SK-N-DZ (cell line): ENCODE measurements at places on chromosomes 3 and 15.

DNA sequence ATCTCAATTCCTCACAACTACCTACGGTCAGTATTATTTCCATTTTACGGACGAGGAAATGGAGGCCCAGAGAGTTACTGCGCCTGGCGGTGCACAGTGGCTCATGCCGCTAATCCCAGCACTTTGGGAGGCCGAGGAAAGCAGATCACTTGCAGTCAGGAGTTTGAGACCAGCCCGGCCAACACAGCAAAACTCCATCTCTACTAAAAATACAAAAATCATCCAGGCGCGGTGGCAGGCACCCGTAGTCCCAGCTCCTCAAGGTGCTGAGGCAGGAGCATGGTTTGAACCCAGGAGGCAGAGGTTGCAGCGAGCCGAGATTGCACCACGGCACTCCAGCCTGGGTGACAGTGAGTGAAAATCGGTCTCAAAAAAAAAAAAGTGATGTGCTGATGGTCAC, 187.3 kb downstream of the XXYLT1 start:
- DNase-seq: no peak

- DNase-seq: no peak
Measured at GRCh38 chr3:73072634-73073033, 11.2 kb downstream of the EBLN2 start.

- no peak for DNase-seq
Measured at GRCh38 chr3:27194861-27195483, 174.2 kb downstream of the NEK10 start.

GRCh38 chr15:73568564-73569280, 64.5 kb downstream of the NPTN start:
- DNase-seq: no peak

- DNase-seq: no peak
Measured at GRCh38 chr3:157475921-157476414, 27.2 kb downstream of the VEPH1 start.

DNA sequence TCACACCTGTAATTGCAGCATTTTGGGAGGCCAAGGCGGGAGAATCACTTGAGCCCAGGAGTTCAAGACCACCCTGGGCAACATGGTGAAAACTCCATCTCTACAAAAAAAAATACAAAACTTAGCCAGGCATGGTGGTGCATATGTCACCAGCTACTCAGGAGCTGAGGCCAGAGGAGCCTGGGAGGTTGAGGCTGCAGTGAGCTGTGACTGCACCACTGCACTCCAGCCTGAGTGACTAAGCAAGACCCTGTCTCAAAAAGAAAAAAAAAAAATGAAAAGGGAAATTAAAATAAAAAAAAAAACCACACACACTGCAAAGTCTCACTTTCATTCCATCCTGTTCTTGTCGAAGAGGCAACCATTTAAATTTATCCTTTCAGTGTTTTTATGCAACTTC, 100.8 kb upstream of the PIAS1 start:
- no peak for DNase-seq

DNA sequence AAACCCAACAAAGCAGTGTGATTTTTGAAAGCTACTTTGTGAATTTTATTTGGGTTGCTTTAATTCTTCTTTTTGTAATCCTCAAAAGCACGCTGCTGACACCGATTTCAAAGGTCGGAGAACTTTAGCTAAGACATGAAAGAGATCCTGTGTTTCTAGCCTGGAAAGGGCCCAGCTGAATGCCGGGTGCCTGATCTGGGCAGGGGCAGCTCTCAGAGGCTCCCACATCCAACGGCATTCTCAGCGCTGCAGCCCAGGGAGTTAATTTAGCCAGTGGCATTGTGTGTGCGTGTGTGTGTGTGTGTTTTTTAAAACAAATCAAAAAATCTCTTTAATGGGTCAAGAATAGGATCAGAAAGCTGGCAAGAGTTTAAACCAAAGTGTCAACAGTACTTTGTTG, 6.6 kb downstream of the RBP1 start:
- no peak for DNase-seq

DNA sequence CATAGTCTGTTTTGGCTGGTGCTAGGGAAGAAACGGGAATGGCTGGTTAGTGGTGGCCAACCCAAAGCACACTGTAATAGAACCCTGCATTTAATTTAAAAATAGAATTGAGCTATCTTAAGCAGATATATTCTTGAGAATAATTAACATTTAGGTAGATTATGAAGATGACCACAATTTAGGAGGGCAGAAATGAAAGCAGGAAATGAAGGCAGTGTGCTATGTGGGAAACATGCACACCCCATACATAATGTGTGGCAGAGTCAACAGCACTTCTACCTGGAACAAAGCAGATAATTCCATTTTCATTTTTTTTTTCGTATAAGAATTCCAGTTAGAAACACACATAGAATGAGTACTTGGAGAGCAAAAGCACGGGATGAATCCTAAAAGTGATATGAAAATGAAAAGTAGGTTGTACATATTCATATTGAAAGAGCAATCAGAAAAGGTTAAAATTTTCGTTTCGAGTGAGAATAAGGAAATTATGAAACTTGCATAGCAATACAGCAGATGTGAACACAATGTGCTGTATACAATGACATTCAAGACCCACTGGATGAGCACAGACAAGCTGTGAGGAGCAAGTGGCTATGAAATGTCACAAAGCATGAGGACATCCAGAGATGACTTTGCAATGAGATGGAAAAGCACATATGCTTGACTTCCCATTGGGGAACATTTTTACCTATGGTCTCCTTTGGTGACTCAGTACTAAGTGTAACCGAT, 102.6 kb downstream of the TFG start:
- no peak for DNase-seq

DNA sequence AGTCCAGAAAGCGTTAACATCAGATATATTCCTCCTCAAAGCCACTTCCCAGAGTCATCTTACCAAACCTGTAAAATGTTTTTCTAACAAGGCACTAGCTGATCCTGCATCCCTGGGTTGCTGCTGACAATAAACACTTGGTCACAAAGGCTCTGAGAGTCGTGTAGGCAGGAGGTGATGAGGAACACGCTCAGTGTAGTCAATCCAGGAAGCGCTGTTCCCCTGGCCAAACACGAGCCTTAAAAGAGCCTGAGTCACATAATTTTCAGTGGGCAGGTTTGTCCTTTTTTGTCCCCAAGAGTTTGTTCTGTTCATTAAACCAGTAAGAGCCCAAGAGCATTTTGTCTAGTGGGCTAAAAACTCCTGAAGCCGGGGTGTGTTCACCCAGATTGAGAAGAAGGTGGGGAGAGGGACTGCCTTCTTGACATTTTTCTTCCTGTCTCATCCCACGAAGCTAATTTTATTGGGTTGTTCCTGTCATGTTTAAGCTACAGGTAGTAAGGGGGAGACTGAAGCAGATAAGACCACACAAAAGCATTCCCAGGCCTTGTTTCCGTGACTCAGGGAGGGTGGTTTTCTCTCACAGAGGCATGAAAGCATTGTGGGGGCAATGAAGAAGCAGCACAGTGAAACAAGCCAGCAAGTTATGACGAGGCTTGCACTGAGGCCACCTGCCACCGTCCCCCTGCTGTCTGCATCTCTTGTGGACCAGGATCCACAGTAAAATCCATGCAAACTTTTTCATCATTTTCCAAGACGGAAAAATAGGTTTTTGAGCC, 73.7 kb downstream of the FOXB1 start:
- no peak for DNase-seq

- no peak for DNase-seq
Measured at GRCh38 chr15:99753066-99753465, 19.8 kb upstream of the LYSMD4 start.

DNA sequence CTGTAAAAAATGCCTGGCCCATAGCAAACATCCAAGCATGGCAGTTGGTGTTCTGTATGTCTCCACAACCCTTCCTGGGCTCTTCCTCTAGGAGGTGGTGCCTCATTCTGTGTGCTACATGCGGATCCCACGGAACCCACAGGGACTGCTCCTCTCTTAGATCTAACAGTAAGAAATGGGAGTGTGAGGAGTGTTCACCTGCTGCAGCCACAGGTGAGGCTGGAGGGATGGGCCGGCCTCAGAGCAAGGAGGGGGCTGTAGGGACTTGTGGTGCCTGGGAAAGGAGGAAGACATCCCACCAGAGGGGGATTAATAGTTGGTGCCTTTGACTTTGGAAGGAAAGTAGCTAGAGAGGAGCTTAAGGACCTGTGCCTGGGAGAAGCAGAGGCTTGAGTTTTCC, 22.2 kb downstream of the SEMA3G start:
- DNase-seq: no peak

DNA sequence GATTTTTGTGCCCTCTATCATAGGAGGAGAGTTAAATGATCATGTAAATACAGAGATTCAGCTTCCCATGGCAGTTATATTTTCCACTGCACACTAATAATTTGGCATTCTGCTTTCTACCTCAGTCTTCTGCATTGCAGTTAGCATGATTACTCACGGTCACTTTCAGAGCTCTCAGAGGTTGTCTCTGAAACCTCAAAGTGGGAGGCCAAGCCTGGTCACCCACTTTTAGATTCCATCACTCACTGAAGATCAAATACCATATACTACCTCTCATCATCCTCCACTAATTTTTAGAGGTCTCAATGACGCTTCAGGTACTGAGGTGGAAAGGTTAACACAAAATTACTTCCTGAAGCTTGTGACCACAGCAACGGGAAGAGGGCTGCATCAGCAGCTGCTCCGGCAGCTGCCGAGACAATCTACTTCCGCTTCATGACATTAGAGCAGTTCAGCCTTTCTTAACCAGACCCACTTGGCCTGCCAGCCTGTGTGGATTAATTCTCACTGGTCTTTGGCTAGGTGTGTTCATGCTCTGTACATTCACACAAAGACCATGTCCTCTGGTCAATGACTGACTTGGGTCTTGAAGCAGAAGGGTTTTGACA, 416.4 kb upstream of the PDZRN3 start:
- DNase-seq: no peak

DNA sequence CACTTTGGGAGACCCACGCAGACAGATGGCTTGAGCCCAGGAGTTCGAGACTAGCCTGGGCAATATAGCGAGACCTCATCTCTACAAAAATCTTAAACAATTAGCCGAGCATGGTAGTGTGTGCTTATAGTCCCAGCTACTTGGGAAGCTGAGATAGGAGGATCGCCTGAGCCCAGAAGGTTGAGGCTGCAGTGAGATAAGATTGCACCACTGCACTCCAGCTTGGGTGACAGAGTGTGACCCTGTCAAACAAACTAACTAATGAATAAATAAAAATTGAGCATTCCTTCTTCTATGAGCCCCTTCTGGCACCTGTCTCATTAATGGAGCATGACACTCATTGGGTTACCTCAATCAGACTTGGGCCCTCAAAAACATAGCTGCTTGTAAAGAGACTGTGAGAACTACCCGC, 7.5 kb downstream of the ZDHHC3 start:
- DNase-seq: no peak

DNA sequence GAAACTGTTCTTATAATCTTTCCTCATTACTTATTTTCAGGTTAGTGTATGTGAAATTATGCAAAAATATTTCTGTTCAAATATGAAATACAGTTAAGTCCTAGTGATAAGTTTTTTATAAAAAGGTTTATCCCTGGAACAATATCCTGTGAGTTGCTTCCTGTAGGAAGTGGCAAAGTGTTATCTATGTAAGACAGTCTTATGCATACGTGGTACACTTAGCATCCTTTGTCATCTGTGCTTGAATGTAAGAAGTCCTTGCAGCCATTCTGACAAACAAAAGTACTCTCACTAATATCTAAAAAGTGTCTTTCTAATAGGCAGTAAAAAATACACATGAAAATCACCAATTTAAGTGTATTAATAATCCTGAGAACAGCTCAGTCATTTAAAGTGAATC, 372.5 kb upstream of the BCHE start:
- DNase-seq: no peak

DNA sequence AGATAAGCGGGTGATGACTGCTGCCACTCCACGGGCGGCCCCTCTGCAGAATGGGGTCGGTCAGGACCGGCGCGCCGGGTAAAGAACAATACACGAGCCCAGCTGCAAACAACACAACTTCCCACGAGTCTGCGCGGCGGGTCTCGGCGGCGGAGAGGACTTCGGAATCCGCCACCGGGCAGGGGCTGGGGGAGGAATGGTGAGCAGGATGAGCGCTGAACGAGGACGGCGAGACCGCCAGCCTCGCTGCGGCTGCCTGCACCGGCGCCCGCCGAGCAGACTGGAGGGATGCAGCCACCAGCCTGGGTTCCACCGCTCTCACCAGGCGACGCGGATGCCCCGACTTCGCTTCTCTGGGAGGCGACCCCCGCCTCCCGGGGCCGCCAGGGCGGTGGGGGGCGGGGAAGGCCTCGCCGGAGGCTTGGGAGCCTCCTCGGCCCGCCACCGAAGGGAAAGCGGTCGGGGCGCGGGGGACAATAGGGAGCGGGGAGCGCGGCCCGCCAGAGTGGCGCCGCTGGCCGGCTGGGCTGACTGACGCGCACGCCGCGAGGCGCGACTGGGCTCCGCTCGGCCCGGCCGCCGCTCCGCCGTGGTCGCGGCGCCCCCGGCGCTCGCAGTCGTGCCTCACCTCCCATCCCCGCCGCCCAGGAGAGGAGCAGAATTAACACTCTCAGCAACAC, 515 bp downstream of the ADAM10 start:
- no peak for DNase-seq

- DNase-seq: no peak
Measured at GRCh38 chr3:131807822-131808221, 227.0 kb downstream of the CPNE4 start.

GRCh38 chr15:41798607-41799487, 24.6 kb downstream of the MAPKBP1 start:
- no peak for DNase-seq

DNA sequence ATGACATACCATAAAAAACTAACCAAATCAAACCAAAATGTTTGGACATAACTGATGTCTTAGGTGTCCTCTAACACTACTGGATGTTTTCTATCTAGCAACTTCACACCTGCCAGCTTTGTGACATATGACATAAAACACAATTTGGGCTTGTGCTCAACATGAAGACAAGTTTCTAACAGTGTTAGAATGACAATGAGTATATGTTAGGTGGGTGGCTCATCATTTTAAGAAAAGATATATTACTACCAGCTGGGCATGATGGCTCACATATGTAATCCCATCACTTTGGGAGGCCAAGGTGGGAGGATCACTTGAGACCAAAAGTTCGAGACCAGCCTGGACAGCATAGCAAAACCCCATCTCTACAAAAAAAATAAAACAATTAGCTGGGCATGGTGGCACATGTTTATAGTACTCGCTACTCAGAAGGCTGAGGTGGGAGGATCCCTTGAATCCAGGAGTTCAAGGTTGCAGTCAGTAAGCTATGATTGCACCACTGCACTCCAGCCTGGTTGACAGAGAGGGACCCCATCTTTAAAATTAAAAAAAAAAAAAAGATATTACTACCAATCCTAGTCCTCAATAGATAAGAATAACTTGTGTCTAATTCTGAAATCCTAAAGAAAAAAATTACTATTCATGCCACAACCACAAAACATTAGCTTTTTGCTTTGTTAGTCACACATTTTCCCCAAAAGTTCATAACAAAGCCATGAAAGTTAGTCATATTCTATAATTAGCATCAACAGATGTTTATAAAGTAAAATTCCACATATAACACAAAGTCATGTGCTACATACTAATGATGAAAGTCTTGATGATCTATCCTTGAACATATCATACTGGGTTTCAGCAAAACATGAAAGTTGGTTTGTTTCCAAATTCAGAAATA, 59.9 kb downstream of the LRRFIP2 start:
- no peak for DNase-seq
